ENCODE measurements at places on chromosomes 2 and 18.

DNA sequence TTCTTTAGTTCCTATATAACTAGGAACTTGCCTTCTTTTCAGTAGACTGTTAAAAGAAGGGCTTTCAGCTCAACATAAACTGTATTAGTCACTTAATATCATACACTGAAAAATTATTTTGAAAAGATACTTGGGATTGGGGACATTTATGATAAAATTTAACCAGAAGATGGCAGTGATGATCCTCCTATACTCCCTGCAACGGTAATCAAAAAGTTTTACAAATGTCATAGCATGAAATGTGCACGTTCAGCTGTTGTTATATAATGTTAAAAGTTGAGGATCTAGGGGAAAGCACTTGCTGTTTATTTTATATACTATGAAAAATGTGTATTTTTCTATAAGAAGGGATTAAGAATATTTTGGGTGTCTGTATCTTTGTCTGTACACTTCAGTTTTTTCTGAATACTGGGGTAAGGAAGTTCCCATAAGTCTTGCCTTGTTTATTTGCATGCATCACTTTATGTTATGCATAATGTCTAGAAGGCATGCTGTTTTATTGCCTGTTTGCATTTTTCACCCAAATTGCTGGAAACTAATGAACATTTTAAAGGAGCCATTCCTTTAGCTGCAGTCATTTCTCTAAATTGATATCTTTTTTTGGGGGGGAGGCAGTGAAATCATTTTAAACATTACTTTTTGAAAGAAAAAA lies 19.0 kb downstream of the DYNC1I2 start:
- no peak for DNase-seq

GRCh38 chr2:88210132-88211002 lies 40.2 kb downstream of the THNSL2 start:
- DNase-seq, result no peak

- no peak for DNase-seq
These were observed 30.9 kb downstream of the MBP start for GRCh38 chr18:77101410-77102258.

DNA sequence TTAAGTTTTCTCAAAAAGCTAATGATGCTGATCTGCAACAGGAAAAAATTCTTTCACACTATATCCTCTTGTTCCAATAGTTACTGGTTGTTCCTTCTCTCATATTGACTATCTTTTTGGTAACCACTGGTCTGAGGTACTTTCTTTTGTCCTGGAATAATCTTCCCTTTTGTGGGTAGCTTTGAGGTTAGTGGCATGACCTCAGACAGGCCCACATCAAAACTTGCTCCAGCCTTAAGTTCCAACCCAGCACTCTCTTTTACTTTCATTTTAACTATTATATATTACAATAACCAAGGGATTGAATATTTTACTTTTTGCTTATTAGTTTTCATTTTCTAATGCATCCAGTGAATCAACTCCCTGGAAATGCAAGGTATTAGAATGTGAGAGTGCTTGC lies 9.5 kb downstream of the REG1A start:
- DNase-seq, result no peak

DNA sequence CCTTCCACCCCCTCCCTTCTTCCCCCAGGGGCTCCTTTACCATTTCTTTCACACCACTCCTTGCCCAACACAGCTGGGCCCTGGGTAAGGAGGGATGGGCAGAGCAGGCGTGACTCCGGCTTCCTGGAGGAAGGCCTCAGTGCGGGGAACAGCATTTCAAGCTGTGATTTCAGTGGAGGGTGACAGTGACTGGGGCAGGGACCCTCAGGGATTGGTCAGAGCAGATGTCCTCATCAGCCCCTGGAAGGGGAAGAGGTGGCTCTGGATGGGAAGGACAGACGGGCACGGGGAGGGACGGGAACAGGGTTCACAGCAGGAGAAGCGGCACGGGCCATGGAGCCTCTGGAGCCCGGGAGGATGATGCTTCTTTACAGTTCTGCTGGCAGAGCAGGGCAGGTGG lies 130.8 kb upstream of the TWIST2 start:
- no peak for DNase-seq

DNA sequence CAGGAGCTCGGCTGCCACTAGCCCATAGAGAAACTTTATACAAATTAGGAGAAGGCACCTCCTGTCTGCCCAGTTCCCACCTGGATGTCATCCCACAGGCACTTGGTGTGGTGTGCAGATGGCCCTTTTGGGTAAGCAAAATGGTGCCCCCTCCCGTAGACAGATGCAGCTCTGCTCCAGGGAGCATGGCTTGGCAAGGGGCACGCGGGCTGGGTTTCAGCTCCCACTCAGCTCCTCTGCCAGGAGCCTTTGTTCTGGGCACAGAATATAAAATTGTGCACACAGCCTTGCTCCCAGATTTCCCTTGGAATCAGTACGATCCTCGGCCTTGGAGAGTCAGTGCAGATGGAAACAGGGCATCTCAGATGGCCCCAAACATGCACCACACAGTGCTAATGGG lies 20.3 kb upstream of the KCNF1 start:
- no peak for DNase-seq

- no peak for DNase-seq
These were observed 286.5 kb downstream of the MTX2 start for GRCh38 chr2:176555781-176556180.

GRCh38 chr2:28780496-28780895 lies 28.9 kb downstream of the PPP1CB start:
- no peak for DNase-seq

GRCh38 chr2:226755631-226756030 lies 44.0 kb downstream of the IRS1 start:
- DNase-seq, result no peak

- DNase-seq, result no peak
These were observed 131.4 kb downstream of the VWC2L start for GRCh38 chr2:214542295-214542694.

GRCh38 chr2:219954331-219954730 lies 326.9 kb downstream of the SLC4A3 start:
- no peak for DNase-seq

DNA sequence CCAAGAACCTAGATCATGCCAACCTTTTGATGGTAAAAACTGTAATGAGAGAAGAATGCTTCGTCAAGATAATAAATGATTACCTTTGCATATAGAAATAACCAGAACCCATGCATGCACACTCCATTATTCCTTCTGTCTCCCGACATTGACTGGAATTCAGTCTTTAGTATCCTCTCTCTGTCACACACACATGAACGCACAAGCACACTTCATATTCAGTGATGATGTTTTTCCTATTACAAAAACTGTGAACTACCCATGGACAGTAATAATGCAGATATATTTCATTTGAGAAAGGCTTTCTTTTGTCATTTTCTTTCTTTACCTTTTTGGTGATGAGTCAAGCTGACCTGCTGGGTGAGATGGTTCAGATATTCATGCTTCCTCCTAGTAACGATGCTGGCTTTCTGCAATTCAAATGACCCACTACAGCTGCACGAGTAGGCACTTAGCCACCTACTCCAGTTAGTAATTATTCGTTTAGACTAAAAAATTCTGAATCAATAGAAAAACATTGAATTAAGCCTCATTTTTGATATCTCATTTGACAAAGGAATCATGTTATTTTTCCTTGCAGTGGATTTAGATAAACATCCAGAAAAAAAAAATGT lies 382.2 kb downstream of the TGIF1 start:
- DNase-seq, result no peak

DNA sequence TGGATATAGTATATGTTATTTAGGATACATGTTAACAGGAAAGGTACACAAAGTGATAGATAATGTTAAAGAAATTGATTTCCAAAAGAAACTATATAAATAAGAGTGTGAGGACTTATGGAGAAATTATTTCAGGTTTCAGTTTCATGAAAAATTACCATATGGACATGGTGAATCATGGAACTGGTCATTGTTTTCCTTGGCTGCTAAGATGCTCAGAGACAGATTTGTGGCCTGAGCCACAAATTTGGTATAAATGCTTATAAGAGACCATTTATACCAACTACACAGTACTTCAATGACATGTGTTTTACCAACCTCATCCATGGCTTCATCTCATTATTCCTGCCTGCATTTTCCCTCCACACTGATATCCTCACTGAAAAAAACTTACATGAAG lies 188.1 kb downstream of the FMNL2 start:
- no peak for DNase-seq

GRCh38 chr2:224520064-224520463 lies 65.1 kb downstream of the CUL3 start:
- DNase-seq, result no peak

DNA sequence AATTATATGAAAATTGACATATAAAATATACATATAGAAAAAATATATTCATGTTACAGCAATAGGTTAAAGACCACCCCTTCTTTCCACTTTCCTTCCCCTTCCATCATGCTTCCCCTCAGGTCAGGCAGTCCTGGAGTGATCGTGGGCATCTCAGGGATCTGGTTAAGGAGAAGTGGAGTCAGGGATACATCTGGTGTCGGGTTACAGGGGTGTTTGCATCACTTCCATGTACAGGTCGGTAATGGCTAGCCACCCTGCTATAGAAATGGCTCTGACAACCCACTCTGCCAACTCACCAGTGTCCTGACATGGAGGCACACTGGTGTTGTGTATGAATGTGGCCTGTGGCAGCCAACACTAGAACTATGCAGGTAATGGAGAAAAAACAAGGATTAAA lies 36.3 kb upstream of the LGALSL start:
- no peak for DNase-seq
